ENCODE measurements at places on chromosomes 7 and 10.

GRCh38 chr10:60099998-60100747 lies 193.8 kb upstream of the CCDC6 start:
- DNase-seq, result peak; percentile 26

DNA sequence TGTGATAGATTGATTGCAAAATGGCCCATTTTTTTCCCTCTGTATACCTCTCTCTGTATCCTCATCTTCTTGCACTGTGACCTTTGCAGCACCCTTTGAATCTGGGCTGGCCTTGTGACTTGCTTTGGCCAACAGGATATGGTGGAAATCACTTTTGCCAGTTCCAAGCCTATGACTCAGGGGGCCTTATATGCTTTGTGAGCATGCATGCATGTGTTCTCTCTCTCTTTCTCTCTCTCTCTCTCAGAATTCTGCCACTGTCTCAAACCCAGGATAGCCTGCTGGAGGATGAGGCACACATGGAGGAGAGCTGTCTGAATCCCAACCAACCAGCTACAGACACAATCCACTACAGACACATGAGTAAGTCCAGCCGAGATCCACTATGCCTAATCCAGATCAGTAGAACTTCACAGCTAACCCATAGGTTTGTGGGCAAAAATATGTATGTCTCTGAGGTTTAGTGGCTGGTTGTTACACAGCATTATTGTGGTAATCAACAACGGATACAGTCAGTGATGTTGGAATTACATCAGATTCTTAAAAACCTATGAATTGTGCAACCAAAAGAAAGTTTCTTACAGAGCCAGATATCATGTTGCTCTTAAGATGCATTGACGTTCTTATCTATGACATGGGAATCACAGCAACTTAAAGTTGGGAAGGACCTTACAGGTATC lies 41.8 kb upstream of the ABCB4 start:
- no peak for DNase-seq

DNA sequence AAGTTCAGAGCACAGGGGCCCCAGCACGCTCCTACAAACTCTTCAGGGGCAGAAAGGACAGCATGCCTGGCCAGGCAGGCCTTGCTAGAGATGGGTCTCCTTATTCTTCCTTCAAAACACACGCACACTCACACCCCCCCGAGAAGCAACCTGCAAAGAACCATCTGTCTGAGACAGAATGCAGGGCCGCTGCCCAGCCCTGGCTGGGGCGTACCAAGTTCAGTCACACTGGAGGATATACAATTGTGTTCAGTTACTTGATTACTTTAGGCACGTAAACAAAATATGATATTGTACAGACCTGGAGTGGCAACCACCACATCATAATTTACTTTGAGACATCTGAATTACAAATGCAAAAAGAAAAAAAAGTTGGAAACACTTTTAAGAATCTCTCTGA lies 5.7 kb downstream of the FAM53B start:
- DNase-seq, result no peak

DNA sequence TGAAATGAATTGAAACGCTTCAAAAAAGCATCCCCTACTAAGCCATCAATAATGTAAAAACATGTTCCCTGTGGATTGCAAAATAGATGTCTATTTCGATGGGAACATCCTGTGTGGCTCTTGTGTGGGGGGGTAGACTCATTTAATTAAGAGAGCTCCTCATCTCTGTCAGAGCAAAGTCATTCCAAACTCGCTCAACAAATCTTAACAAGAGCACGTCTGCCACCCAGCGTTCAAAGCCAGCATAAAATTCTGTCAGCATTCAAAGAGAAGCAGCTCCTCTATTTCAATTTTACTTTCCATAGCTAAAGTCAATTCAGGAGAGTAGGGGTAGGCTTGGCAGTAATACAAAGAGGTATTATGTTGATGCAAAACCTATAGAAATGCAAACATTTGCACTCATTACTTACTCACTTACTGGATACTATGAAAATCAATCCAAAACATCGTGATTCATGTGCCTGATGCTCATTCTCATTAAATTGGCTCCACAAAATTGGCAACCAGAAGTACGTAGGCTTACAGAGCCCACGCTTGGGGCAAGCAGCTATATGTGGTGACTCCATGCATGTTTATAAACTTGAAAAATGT lies 114.9 kb downstream of the IPMK start:
- DNase-seq, result no peak

DNA sequence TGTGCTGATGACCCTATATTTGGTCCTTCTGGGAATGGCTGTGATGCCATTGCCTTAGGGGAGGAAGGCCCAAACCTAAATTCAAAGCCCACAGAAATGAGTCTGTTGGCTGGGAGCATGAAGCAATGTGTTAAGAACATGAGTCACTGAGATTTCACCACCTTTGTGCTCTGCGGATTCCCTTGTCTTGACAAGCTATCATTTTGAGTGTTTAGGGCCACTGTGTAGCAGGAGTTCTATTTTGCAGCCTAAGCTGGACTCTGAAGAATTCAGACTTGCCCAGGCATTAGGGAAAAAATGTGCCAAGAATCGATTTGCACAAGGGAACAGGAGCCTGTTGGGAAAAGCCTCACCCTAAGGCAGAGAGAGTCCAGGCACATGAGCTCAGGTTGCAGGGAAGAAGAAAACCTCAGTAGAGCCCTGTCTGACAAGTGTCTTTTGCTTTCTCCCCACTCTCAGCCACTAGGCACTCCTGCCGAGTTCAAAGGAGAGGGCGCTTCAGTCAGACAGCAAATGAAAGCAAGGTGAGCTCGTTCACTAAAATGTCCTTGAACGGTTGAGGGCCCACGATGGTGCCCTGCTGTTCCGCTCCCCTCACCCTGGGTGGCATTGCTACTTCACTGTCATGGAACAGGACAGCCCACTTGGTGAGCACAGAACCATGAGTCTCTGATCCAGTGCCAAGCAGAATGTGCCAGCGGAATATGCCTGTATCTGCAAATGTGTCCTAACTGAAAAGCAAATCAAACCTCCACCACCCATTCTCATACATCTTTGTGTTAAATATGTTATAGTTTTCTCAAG lies 93.6 kb downstream of the PRLHR start:
- DNase-seq, result peak; percentile 23

- no peak for DNase-seq
These were observed 102.1 kb downstream of the FOXL3 start for GRCh38 chr7:391961-392524.

GRCh38 chr10:122056431-122057094 lies 67.6 kb downstream of the TACC2 start:
- no peak for DNase-seq

DNA sequence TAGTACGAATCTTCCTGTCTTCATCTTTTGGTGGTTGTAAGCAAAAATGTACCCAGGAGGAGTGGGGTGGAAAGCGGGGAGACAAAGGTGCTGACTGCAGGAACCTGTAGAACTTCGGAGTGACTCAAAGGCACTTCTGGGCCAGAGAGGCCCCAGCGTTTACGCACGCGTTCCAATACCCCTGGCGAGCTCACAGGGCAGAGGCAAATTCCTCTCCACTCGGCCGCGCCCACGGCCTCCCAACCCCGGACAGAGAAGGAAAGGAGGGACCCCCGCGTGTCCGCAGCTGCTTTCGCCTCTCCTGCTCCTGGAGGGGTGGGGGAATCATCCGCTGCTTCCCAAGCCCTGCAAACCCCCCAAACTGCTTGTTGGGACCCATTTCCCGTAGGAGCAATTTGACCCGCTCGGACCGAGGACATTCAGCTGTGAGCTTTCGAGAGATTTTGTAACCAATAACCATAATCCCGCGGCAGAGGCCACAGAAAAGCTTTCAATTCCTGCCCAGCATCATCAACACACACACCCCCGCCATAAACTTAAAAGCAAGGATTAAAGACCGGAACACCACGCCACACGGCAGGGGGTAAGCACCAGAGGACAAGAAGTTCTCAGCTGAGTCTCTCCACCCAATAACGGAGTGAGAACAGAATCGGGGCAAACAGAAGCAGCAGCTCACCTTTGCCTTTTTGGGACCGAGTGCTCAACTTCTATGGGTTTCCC lies 2.3 kb downstream of the IGF2BP3 start:
- peak; percentile 61 for DNase-seq

DNA sequence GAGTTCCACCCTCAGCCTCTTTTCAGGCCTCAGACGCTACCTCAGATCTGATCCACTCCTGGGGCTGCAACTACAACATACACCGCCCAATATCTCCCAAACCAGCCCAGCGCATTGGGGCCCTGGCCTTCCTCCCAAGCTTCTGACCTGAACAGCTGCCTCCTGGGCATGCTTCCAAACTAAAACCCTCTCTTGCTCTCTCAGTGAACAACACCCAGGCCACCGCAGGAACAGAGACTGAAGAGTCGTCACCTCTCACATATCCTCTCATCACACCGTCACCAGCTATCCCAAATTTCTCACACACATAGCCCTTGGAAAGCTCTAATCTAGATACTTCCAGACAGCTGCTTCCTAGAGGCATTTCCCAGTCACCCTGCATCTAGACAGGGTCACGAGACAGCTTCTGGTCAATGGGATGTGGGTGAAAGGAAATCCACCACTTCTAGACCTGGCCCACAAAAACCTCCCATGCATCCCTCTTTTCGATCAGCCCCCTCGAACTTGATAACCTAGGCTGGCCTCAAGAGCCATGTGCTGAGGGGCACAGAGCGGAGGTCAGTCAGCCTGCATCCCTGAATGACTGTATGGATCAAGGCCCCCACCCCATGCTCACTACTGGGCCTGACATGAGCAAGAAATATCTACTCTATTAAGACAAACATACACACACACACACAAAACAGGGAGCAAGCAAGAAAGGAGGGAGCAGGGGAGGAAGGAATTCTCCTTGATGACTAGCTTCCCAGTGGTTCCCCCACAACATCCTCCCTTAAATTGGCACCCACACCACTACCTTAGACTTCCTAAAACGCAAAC lies 1.8 kb downstream of the PARP12 start:
- DNase-seq, result no peak

DNA sequence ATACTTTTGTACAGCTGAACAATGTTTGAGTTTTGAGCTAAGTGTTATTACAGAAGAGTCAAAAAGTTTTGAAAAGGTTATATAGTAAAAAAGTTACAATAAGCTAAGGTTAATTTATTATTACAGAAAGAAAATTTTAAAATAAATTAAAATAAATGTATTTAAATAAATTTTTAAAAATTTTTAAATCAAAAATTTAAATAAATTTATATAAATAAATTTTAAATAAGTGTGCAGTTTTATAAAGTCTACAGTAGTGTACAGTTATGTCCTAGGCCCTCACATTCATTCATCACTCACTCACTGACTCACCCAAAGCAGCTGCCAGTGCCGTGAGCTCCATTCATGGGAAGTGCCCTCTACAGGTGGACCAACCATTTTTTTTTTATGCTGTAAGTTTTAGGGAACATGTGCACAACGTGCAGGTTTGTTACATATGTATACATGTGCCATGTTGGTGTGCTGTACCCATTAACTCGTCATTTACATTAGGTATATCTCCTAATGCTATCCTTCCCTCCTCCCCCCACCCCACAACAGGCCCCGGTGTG lies 462.9 kb upstream of the ZMIZ1 start:
- DNase-seq, result peak; percentile 22

- peak; percentile 83 for DNase-seq
These were observed 11.9 kb upstream of the TSPAN15 start for GRCh38 chr10:69439350-69439739.

- DNase-seq, result no peak
These were observed 1.6 kb downstream of the FRMD4A start for GRCh38 chr10:14328881-14329672.

GRCh38 chr10:129864082-129864481 lies 100.0 kb downstream of the EBF3 start:
- no peak for DNase-seq

DNA sequence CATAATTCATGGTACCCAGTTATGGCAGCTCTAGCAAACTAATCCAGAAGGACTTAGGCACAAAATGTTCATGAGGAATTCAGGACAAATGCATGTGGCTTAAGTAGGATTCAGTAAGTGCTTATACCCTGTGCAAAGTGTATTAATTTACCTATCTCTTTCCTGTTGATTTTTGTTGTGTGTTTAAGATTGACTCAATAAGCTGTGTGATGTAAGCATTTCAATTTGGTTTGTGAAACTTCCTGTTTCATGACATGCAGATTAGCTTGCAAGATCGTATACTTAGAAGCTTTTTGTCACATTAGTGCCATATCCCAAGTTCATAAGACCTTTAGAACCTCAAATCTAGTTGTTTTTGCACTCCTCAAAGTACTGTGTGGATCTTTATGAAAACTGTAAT lies 416.7 kb downstream of the ARL4A start:
- DNase-seq, result no peak

- DNase-seq, result peak; percentile 26
These were observed 70.2 kb upstream of the FERD3L start for GRCh38 chr7:19215412-19215811.

GRCh38 chr10:89481662-89482061 lies 53.7 kb downstream of the SLC16A12 start:
- peak; percentile 30 for DNase-seq

- DNase-seq, result no peak
These were observed 344.3 kb downstream of the AUTS2 start for GRCh38 chr7:69942573-69942972.

DNA sequence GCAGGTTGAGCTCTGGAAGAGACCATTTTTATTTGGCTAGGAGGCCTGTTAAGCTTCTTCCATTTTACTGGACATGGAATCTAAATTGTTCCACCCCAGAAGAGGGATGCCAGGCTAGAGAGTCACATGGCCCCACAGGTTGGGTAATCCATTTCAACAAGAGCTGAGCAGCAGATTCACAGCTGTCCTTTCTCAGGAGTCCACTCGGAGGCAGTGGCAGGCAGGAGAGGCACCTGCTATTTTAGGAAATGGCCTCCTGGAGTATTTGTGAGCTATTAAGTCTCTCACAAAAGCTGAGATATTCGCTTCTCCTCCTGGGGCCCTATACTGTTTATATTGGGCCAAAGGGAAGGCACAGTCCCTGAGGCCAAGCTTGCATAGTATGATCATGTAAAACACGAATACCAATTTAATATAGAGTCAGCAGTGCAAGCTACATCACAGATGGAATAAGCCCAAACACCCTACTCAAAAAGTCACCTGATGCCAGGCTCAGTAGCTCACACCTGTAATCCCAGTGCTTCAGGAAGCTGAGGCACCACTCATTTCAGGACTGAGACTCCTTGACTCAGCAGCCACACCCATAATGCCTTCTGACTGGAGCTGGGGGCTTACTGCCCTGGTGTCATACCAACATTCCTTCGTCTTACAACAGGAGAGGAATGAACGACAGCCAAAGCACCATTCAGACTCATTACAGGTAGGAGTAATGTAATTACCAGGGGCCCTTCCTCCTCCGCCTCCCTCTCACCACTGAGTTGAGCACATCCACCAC lies 124.1 kb downstream of the LMBR1 start:
- no peak for DNase-seq

DNA sequence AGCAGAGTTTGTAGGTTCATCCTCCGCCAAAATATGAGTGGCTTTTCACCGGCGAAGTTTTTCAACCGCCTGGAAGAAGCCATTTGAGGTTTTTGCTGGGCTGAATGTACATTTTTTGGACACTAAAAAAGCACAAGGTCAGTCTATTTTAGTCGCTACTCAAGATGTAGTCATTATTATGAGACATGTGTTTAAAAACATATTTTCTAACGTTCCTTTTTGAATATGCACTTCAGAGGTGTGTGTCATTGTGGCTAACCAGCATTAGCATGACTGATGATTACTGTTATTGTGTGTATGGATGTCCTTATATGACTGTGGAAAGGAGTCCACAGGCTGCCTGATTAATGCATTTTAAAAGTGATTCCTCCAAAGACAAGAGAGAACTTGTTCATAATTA lies 605.4 kb downstream of the INHBA start:
- DNase-seq, result no peak
